ENCODE measurements at places on chromosomes 7 and 10. TPM values are rescaled to one million over a fixed set of nuclear protein-coding genes. Genes with fewer than 3 reads are reported as not detected.

GRCh38 chr10:130611239-130611638 is 475.0 kb downstream of the GLRX3 start:
- H3K27me3 ChIP-seq = no peaks in the 10 kb centered on the region
- H3K4me3 ChIP-seq = no peak overlapping the region
- no peaks in the 10 kb centered on the region for H3K36me3 ChIP-seq
- no peak overlapping the region for H3K27ac ChIP-seq
- DNase-seq = no peak

GRCh38 chr10:14074062-14074884 is 256.5 kb downstream of the FRMD4A start:
- H3K4me1 ChIP-seq = no peaks in the 10 kb centered on the region
- no peak overlapping the region for H3K4me3 ChIP-seq
- no peak overlapping the region for H3K27ac ChIP-seq
- H3K27me3 ChIP-seq = no peaks in the 10 kb centered on the region
- DNase-seq = no peak

- peaks cover 5% of the 10 kb centered on the region for H3K36me3 ChIP-seq
- no peak for DNase-seq
- no peak overlapping the region for H3K4me3 ChIP-seq
Observed at GRCh38 chr7:45026013-45026412, 26.0 kb downstream of the CCM2 start.

Gene TUBAL3
- total RNA-seq = not detected

DNA sequence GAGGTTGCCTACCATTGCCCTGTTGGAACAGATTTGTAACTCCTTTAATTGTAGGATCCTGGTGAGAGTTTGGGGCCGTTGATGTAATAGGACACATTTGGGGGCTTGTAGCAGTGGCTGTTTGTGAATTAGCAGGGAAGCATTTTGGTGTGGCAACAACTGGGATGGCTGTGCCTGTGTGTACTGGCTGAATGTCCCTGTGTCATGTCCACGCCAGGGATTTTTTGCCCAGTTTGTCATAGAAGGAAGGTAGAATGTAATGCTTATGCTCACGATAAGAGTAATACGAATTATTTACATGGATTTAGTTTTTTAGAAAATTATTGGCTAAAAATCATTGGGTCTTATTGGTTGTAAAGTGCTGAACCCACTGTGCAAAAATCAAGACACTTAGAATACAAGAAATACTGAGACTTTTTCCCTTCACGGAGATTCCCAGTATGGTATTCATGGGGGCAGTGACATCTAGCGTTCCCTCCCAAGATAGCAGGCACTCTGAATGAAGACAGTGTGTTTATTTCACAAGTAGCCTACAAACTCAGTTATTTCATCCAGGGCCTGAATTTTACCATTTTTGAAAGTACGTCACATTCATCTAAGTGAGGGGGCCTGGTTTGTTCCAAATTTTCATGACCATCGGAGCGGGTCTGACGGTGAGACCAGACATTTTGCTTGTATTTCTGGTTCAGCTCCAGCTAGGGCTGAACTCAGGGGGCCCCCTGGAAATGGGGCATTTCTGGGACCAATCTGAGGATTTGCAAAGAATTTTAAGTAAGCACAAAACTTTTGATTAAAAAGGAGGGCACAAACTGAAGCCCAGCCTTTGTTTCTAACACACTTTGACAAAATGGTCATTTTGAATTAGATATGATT is 74.7 kb downstream of the CACNB2 start:
- no peak overlapping the region for H3K27ac ChIP-seq
- H3K27me3 ChIP-seq = no peaks in the 10 kb centered on the region
- no peaks in the 10 kb centered on the region for H3K4me1 ChIP-seq
- no peak for DNase-seq

- no peak overlapping the region for H3K27ac ChIP-seq
- H3K27me3 ChIP-seq = no peaks in the 10 kb centered on the region
- DNase-seq = no peak
- no peak overlapping the region for H3K4me3 ChIP-seq
- H3K4me1 ChIP-seq = no peaks in the 10 kb centered on the region
Observed at GRCh38 chr7:29853789-29854188, 47.5 kb downstream of the WIPF3 start.

- H3K4me3 ChIP-seq = no peak overlapping the region
- no peaks in the 10 kb centered on the region for H3K36me3 ChIP-seq
- no peak overlapping the region for H3K27ac ChIP-seq
- no peaks in the 10 kb centered on the region for H3K4me1 ChIP-seq
Observed at GRCh38 chr10:130960531-130960930, 351.0 kb downstream of the TCERG1L start.

- H3K4me3 ChIP-seq = no peak overlapping the region
- no peak overlapping the region for H3K27ac ChIP-seq
Observed at GRCh38 chr7:67448271-67448670, 451.6 kb downstream of the TYW1 start.

DNA sequence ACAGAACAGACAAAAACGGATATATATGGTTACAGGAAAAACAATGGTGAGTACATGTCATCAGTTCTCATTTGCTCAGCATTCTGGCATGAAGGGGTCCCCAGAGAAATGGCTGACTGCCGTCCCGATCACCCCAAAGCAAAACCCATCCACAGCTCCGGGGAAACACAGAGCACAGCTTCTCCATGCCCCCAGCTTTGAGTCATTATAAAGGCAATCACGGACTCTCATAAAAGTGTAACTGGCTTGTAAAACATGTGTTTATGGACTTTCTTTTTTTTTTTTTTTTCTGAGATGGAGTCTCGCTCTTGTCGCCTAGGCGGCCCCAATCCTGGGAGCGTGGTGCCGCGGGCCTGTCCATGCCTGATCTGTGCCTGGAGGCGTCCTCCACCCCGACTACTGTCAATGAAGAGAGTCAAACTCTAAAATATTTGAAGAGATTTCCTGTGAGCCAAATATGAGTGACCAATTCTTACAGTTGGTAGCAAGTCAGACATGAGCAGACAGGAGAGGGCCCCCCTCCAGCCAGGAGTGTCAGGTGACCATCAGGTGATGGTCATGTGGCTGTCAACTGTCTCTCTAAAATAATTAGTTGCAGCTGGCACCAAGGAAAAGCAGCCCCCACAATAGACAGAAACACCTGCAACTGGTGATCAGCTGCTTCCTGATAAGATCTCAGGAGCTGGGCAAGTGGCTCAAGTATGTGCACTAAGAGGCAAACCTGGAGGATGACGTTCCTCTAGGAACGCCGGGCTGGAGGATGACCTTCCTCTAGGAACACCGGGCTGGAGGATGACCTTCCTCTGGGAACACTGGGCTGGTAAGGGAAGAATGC is 21.7 kb upstream of the NOM1 start:
- no peaks in the 10 kb centered on the region for H3K27me3 ChIP-seq
- H3K4me3 ChIP-seq = no peak overlapping the region
- peaks cover 21% of the 10 kb centered on the region for H3K4me1 ChIP-seq
- H3K27ac ChIP-seq = no peak overlapping the region
- DNase-seq = no peak

Gene PRTFDC1
- 0.52 TPM for total RNA-seq

Gene TRDMT1
- total RNA-seq = 21.3 TPM

Gene FAM25C
- not detected for total RNA-seq

DNA sequence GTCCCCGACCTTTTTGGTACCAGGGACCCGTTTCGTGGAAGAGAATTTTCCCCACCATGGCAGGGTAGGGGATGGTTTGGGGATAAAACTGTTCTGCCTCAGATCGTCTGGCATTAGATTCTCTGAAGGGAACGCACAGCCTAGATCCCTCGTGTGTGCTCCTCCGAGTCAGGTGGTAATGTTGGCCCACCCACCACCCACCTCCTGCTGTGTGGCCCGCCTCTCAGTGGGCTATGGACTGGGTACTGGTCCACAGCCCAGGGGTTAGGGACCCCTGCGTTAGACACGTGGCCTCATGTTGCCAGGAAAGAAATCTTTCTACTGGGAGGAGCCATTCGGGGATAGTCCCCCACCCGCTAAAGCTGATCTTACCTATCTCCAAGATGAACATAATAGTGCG is 27.0 kb downstream of the PFKFB3 start:
- H3K4me3 ChIP-seq = no peak overlapping the region
- H3K27ac ChIP-seq = no peak overlapping the region
- no peaks in the 10 kb centered on the region for H3K27me3 ChIP-seq
- peaks cover 3% of the 10 kb centered on the region for H3K4me1 ChIP-seq
- H3K36me3 ChIP-seq = peaks cover 79% of the 10 kb centered on the region
